ENCODE measurements at places on chromosomes 6 and 20.

GRCh38 chr20:46308258-46309157, at the start of gene CDH22:
Gene CDH22, minus strand, starts transcription at chr20:46308498. Its CDS starts 57,204 bp downstream, at chr20:46251294.
- DNase-seq: peak; percentile 79

- no peak for DNase-seq
These were observed 278.9 kb downstream of the CENPW start for GRCh38 chr6:126618639-126619343.

- DNase-seq: no peak
These were observed 229.2 kb downstream of the PHF3 start for GRCh38 chr6:63864671-63865318.

GRCh38 chr6:44407951-44408670, 20.6 kb downstream of the CDC5L start:
- no peak for DNase-seq

GRCh38 chr6:11732036-11732631, 46.5 kb downstream of the ADTRP start:
- no peak for DNase-seq

GRCh38 chr6:1208876-1209275, 103.0 kb upstream of the FOXQ1 start:
- no peak for DNase-seq

DNA sequence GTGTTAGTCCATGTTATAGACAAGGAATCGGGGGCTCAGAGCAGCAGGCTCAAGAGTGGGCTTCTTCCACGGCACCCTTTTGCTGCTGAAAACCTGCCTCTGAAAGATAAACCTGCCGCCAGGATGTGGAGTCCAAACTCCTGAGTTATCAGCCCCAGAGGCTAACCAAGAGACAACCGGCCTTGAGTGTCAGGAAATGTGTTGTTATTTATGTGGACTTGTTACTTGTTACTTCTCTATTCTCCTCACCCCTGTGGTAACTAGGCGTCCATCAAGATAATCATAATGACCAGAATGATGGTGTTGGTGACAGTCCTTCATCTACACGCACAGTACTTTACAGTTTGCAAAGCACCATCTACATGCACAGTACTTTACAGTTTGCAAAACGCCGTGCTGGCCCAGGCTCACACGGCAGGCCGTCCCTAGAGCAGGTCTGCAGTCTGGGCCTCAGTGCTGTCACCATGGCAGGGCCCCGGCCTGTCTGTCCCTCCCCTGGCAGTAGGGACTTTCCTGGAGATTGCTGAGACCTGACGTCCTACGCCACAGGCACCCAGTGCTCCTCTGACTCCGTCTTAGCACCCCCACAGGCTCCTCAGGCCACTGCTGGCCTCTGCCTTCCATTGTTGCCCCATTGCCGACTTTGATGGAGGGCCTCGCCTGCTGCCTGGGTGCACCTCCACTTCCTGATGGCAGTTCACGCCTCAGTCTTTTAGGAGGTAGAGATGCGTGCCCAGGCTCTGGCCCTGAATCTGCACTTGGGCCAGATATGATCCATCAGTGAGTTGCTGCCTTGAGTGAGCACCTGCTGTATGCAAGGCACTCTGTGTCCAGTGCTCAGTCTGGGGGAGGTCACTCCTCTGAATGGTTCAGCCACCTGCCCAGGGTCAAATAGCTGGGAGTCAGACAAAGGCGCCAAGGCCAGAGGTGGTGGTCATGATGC, 9.1 kb upstream of the BPIFB4 start:
- no peak for DNase-seq

Data from HTR-8/SVneo (cell line).